ENCODE measurements at places on chromosomes 2 and 18. TPM values are rescaled to one million over a fixed set of nuclear protein-coding genes. Genes with fewer than 3 reads are reported as not detected.

MERTK gene
- total RNA-seq, result 34.2 TPM

DNA sequence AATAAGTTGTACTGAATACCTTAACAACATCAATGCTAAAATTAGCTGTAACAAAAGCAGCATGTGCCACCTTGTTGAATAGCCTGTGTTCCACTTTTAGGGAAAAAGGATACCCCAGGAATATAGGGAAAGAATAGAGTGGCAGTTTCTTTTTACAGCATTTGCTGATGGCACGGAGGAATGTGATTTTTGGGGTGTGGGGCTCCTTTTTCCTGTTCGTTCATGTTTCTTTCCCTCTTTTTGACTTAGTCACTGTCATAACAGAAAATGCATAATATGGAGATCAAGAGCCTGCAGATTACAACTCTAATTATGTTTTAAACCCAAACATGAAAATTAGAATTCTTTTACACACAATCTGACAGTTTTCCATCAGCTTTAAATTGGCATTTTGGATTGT is 60.4 kb downstream of the MAP3K20 start:
- DNase-seq, result no peak

GRCh38 chr2:88342749-88343148 is 109.7 kb downstream of the FOXI3 start:
- DNase-seq, result no peak

DNA sequence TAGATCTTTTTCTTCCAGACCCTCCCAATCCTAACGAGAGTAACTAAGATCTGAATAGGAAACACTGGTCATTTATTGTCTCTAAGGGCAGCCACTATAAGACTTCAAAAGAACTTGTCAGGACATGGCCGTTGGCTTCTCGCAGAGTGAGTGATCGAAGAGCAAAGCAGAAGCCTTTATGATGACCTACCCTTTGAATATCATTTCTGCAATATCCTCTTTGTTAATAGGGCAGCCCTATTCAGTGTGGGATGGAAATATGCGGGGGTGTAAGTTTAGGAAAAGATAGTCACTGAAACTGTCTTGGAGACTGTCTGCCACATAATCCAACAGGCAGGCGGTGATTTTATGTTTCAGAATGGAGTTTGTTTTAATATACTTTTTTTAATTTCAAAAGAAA is 70.9 kb downstream of the FBXO36 start:
- no peak for DNase-seq

DNA sequence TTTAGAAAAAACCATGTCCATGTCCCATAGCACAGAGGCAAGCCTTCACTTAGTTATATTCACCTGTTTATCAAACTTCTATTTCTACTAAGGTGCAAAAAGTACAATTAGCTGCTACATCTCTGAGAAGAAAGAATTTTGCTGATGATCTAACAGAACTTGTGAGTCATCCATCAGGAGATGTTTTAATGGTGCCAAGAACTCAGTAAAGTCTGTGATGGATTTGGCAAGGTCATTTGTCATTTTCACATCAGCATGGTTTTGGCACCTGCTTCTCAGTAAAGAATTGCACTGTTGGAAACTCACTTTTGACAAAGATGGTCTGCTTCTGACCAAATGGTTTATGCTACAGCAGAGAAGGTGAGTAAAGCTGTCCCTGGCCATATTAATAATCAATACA is 195.7 kb upstream of the TMEFF2 start:
- no peak for DNase-seq
